ENCODE measurements at places on chromosomes 4 and X.

DNA sequence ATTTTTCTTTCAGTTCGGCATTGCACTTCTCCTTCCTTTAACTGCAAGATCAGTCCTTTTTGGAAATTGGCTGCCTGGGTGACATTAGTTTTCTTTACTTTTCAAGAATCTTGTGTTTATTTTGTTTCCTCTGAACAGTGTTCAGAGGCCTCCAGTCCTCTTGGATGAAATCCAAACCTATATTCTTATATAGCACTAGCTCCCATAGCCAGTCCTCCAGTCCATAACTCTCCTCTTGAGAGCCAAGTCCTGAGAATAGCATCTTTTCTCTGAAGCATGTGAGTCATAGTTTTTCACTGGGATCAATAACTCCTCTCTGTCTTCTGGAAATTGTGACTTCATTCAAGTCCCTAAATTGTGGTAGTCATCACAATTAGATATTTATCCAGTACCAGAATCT, 357.5 kb downstream of the RAPGEF2 start:
- DNase-seq, result no peak

GRCh38 chrX:17944833-17945497, 83.9 kb upstream of the RAI2 start:
- DNase-seq, result no peak

- no peak for DNase-seq
Measured at GRCh38 chr4:143384381-143384994, 47.8 kb downstream of the GAB1 start.

DNA sequence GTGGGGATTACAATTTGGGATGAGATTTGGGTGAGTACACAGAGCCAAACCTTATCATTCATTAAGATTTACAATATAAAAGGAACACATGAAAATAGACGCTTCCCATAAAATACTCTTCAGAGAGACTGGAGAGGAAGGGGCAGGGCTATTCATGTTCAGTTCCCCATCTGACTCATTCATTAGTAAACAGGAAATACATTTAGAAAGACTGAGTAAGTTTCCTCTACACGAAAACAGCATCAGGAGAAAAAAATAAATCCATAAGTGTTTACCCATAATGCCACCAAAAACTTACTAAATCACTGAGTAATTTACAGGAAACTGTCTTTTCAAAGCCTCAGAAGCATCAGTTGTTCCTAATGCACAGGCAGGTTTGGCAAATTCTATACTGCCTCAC, 255.4 kb upstream of the CXorf51A start:
- no peak for DNase-seq

GRCh38 chrX:153426204-153426603, 14.9 kb downstream of the ZFP92 start:
- no peak for DNase-seq
